ENCODE measurements at places on chromosomes 5 and 9.

- DNase-seq, result no peak
These were observed 105.0 kb upstream of the PRSS3 start for GRCh38 chr9:33690143-33690933.

- DNase-seq, result no peak
These were observed 35.1 kb downstream of the POLK start for GRCh38 chr5:75546830-75547229.

DNA sequence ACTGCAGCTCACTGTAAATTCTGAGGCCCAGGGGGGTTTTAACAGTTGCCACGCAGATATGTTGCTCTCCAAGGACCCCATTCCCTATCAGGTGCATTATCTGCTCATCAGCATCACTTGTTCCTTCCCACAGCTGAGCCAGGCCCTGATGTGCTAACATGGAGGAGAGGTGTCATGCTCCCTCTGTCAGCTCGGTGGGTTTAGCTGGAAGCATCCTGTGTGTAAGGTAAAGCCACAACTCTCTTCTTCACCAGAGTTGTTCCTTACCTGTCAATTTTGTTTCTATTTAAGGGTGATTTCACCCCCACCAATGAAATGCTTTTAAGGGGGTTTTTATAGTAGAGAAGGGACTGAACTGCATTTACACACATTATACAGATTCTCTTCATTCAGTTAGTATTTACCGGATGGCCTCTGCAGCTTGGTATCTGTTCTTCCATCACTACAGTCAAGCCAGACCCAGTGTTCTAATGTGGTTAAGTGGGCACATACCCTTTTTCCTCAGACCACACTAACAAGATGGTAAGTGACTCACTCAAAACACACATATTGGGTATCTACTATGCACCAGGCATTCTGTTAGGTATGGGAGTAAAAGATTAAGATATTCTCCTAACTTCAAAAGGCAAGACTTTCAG, 205.4 kb downstream of the DCP2 start:
- DNase-seq, result no peak

- no peak for DNase-seq
These were observed 919.5 kb downstream of the DTWD2 start for GRCh38 chr5:118068886-118069285.

- DNase-seq, result no peak
These were observed 15.5 kb upstream of the TRIM32 start for GRCh38 chr9:116671605-116672004.

GRCh38 chr9:83449166-83449565, 89.0 kb downstream of the FRMD3 start:
- DNase-seq, result no peak

DNA sequence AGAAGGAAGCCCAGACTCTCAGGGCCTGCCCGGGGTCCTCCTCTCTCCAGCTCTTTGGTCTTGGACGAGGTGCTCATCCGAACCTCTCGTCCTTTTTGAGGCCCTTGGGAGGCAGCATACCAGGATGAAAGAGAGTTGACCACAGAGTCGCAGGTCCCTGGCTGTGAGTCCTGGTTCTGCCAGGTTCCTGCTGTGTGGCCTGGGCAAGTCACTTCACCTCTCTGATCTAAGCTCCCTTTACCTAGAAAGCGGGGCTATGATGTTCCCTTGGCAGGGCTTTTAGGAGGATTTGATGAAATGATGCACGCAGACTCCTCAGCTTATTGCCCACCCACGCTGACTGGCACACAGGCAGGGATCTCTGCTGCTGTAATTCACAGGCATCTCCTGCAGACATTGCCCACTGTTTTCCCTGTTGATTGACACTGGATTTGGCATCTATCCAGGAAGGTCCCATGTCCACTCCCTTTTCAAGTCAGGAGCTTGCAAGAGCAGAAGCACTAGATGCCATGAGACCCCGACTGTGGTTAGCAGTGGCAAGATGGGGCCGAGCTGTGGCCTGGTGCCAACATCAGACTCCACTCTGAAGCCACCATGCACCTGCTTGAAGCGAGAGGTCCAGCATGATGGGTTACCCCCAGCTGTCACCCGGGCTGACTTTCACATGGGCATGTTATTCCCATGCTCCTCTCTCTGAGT, 71.5 kb downstream of the MACROH2A1 start:
- DNase-seq, result no peak

DNA sequence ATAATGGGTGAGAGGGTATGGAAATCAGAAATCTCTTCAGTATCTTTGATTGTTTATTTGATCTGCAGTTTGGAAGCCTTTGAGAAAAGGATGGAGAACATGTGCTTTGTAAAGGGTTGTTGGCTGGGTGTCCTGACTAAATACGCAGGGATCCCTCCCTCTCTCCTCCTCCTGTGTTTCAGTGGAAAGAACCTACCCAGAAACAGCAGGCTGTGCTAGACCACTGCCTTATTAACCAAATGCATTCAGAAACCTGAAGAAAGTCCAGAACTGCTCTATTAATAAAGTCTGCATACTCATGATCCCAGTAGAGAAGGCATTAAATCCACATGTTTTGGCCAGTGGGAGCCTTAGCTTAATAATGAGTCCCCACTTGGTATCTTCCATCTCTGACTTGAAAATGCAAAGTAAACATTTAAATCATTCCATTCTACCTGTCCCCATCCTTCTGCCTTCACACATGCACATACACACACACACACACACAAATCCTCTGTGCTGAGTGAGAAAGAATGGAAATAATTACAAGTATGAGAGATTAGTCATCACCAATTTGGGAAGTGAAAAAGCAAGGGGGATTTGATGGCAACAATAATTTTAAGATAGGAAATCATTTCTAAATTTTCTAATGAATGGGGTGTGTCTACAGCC, 10.0 kb upstream of the LECT2 start:
- DNase-seq, result no peak

GRCh38 chr9:35774907-35775635, 16.3 kb upstream of the NPR2 start:
- DNase-seq, result no peak

GRCh38 chr5:86909418-86910295, 291.9 kb downstream of the COX7C start:
- DNase-seq, result no peak

GRCh38 chr5:117245130-117245529, 670.5 kb upstream of the SEMA6A start:
- no peak for DNase-seq
